COLO829 (cell line): ENCODE measurements at places on chromosomes 12 and 14.

DNA sequence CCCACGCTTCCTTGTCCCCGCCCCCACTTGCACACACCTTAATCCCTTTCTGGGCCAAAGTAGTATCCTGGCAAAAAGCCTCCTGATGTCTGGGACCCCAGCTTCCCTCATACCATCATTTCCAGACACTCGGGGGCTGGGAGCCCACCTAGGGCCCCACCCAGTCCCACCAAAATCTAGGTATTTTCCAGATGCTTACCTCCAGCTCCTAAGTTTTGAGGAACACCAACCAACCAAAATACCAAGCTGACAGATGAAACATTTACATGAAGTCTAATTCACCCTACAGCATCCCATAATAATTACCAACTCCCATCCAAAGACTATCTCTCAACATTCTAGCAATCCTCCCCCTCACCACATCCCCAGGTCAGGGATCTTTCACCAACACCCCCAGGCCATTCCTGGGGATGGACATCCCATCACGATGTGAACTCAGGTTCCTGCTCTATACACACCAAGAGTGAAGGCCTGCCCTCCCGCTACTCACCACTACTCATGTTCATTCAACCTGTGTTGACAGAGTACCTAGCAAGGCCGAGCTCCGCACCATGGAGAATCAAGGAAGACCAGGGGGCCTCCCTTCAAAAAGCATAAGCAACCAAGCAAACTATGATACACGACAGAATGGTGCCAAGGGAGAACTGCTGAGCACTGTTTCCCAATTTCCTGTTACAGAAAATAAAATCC lies 1.6 kb upstream of the CHD4 start:
- DNase-seq: no peak

- no peak for DNase-seq
Measured at GRCh38 chr14:74934476-74935359, 11.7 kb upstream of the RPS6KL1 start.

DNA sequence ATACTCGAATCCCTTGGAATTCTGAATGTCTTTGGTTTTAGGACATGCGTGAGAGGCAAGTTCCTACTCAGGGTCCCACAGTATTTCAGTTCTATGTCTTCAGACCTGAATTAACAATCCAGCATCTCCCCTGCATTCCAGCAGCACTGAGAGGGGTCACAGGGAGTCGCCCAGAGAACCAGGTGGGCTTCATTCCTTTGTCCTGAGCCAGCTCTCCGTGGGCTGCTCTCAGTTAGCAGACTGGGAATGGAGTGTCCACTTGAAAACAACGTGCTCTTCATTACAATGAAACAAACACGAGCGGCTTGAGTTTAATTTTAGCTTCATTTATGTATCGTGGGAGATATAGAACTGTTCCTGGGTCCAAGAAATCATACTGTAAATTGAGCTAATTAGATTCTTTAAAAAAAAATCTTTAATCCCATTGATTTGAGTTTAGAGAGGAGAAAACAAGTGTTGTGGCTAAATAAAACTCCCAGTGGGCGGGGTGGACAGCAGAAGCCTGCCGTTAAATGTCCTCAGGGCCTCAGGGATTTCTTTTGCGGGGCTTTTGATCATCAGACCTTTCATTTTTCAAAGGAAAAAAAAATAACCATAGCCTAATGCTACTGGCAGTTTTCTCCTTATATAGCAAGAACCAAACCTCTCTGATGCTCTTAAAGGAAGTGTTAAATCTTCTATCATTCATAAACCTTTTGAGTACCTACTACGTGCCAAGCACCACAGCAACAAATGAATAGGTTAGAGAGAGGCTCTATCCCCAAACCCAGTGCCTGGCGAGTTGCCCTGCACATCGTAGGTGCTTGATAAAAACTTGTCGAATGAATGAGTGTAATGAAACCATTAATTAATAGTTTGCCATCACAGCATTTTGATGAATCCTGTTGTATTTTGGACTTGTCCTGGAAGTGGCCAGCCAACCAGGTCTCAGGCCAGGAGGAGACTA lies 140.4 kb downstream of the CHST11 start:
- no peak for DNase-seq

GRCh38 chr14:70415788-70416187 lies 1.1 kb downstream of the SYNJ2BP start:
- DNase-seq: no peak

DNA sequence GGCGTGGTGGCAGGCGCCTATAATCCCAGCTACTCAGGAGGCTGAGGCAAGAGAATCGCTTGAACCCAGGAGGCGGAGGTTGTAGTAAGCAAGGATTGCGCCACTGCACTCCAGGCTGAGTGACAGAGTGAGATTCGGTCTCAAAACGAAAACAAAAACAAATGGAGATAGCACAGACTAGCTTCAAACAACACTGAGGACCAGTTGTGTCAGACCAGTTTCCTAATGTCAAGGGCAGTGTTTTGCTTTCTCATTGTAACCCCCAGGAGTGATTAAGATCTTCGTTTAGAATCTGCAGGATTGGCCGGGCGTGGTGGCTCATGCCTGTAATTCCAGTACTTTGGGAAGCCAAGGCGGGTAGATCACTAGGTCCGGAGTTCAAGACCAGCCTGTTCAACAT lies 18.5 kb downstream of the RPGRIP1 start:
- DNase-seq: no peak

DNA sequence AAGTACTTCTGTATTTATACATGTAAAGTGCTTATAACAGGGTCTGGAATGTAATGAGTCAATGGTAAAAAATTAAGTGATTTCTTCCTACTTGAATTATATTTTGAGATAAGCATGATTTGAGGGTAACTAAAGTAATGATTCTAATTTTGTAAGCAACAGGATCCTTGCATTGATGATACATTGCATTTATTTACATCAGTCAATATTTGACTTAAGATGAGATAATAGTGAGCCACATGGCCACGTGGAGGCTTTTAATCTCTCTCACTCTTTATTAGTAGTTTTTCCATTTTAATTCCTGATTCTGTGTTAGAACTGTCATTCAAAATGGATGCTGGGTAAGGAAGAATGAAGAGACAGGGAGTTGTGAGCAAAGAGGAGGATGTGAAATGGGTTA lies 298.1 kb upstream of the PRICKLE1 start:
- no peak for DNase-seq

DNA sequence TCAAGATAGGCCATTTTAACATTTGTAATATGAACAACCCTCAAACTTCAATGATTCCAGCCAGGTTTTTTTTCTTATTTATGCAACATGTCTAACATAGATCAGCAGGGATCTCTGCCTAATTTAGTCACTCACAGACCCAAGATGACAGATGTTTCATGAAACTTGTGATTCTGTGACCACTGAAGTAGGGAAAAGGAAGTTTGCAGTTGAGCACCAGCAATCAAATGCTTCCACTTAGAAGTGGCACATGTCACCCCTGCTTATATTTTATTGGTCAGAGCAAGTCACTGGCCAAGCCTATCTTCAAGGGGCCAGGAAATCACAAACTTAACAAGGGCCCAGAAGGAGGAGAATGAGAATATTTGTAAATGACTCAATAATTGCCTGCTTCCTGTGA lies 150.6 kb downstream of the BCAT1 start:
- no peak for DNase-seq

DNA sequence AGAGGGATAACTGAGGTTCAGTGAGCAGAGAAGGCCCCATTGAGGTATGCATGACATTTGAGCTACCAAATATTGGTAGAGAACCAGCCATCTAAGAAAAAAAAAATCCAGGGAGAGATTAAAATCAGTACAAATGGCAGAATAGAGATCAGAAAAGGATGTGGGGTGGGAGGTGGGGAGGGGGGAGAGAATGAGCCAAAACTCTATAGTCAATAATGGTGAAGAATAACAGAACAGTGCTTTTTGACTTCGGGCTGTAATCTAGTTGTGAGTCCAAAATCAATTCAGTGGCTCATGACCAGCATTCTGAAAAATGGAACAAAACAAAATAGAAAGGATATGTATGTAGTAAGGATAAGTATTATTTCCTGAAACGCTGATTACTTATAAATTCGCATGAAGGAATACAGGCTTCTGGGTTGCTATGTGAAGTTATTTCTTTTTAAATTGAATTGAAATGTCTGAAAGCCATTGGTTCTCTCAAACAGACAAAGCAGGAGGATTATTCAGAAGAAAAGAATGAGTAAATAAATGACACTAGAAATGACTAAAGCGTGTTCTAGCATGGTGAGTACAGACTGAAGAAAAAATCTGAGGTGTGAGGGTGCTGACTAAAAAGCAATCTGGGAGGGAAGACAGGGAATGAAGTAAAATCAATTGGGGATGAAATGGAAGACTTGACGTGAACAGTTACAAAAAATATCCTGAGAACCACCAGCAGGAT lies 72.4 kb downstream of the ATP2B1 start:
- DNase-seq: no peak

DNA sequence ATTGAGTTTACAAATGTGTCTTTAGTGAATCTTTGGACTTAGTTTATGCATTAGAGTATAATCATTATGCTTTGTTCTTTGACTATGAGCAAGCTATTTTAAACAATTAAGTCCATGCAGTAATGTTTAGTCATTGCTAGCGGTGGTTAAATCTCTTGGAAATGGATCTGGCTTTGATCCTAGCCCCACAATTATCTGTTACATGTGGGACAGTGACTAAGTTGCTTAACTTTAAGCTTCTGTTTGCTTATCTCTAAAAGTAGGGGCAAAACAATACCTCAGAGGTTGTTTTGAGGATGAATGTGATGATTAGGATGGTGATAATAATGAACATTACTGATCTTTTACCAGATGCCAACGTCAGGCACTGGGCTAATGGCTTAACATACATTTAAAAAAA lies 124.2 kb downstream of the NPAS3 start:
- DNase-seq: peak; percentile 21
